M059J (cell line): ENCODE measurements at places on chromosomes 12 and 14. TPM values are rescaled to one million over a fixed set of nuclear protein-coding genes. Genes with fewer than 3 reads are reported as not detected.

The LRP6 gene
- 8.1 and 13.0 TPM in 2 replicates for total RNA-seq

The ERP27 gene
- total RNA-seq, result not detected in 2 replicates

DNA sequence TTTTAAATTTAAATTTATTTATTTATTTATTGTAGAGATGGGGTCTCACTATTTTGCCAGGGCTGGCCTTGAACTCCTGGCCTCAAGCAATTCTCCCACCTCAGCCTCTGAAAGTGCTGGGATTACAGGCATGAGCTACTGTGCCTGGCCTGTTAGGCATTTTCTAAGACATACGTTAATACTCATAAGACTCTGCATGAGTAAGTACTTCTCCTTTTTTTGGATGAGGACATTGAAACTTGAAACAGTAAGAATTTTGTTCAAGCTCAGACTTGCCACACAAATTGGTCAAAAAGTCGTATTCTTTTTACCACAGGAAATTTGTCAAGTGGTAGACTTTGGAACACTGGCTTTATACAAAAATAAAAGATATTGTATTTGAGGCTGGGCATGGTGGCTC, 187.4 kb upstream of the RASSF8 start:
- DNase-seq, result no peak

GRCh38 chr12:122082621-122083356, 4.2 kb downstream of the MLXIP start:
- DNase-seq, result no peak

DNA sequence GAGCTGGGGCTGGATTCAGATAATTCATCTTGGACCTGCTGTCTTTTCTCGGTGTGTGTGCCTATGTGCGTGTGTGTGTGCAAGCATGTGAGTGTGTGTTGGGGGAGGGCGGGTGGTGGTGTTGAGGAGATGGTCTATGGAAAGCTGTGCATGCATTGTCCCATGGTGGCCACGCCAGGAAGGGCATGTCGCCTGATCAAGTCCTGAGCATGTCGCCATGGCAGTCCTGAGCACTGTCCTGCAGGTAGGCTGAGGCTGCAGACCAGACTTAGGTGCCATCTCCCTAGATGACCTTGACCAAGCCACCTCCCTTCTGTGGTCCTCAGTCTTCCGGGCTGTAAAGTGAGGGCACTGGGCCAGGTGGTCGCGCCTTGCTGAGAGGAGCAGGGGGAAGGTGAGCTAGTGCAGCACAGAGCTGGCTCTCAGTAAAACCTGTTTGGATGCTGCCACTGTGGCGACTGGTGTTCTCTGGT, 81.4 kb downstream of the PAPOLA start:
- DNase-seq, result no peak
